Omental fat pad (tissue), 4 donors: ENCODE measurements at places on chromosomes 4 and X. TPM values are rescaled to one million over a fixed set of nuclear protein-coding genes. Genes with fewer than 3 reads are reported as not detected.

- DNase-seq, result no peak
Observed at GRCh38 chr4:166838975-166839614, 395.2 kb downstream of the SPOCK3 start.

- DNase-seq, result no peak
Observed at GRCh38 chr4:41070516-41071281, 143.6 kb downstream of the APBB2 start.

DNA sequence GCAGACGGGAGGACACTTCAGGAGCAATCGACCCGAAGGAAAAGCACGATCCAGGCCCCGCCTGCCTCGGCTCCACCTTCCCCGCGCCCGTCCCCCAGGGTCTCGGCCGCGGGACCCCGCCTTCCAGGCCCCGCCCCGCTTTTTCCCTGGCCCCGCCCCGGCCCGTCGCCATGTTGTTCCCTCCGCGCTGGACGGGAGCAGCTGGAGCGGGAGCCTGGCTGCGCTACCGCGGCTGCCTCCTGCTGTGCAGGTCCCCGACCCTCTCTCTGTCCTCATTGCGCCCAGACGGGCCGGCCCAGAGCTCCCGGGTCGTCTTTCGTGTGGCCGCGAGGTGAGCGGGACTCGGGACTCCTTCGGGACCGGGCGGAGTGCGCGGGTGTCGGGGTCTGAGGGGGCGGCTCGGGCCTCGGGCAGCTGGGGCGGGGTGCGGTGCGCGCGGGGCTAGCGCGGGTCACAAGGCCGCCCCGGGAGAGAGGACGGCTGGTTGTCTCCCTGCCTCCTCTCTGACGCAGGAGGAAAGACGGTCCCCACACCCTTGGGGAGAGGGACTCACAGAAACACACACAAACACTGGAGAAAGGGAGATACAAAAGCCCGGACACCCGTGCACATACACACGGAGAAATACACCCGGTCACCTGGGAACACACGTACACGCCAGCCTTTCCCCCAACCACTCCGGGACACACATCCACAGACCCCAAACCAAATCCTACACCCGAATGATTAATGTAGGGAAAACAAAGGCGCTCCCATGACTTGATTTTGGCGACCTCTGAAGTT is at the start of gene RAB9A:
TSS of gene RAB9A (plus strand) at position 171 of the 783 bp plus-strand sequence. CDS start 19,619 bp downstream, outside the sequence.
- DNase-seq, result peak; percentile 71

Gene TMPRSS11D
- total RNA-seq, result not detected

DNA sequence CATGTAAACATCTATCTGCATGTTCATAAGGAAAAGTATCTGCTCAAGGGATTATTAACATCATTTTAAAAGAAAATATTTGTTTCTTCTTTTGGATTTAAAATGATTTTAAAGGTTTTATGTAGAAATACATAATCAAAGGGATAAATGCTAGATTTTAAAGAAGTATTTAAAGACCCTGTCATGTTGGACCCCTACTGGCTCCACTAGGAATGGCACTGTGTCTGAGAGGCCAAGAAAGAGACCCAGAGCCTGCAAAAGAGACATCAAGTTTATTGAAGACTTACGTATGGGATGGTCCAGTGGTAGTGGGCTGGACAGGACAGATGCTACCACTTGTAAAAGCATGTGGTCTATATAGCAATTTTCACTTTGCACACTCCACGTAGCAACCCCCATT is 78.7 kb upstream of the PCDH18 start:
- no peak for DNase-seq

DNA sequence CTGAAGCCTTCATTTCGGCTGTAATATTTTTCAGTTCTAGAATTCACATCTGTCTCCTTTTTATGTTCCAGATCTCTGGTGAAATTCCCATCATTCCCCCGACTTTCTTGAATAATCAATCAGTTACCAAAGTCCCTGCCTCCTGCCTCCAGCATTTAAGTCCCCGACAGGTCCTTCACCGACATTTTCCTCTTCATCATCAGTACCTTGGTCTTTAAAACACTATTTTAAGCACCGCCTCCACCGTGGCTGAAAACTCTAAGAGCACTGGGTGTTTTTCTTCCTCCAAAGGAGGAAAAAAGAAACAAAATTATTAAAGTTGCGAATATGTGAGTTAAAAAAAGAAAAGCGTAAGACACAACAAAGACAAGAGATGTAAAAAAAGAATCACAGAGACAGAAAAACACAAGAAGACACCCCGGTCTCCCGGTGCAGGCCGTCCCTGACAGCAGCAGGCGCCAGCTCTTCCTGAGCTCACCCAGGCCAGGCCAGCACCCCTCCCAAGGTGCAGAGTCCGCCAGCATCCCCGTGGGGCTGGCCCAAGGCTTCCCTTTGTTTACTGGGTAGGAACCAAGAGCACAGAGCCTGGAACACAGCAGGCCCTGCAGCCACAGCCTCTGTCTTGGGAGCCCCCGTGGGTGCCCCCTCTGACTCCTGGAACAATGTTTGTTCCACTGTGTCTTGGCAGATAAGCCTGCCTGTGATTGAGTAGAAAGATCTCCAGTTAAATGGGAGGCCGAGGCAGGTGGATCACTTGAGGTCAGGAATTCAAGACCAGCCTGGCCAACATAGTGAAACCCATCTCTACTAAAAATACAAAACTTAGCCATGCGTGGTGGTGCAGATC is 49.3 kb upstream of the CPLX1 start:
- DNase-seq, result no peak

Gene TMSB15C
- 4.9 TPM for total RNA-seq

DNA sequence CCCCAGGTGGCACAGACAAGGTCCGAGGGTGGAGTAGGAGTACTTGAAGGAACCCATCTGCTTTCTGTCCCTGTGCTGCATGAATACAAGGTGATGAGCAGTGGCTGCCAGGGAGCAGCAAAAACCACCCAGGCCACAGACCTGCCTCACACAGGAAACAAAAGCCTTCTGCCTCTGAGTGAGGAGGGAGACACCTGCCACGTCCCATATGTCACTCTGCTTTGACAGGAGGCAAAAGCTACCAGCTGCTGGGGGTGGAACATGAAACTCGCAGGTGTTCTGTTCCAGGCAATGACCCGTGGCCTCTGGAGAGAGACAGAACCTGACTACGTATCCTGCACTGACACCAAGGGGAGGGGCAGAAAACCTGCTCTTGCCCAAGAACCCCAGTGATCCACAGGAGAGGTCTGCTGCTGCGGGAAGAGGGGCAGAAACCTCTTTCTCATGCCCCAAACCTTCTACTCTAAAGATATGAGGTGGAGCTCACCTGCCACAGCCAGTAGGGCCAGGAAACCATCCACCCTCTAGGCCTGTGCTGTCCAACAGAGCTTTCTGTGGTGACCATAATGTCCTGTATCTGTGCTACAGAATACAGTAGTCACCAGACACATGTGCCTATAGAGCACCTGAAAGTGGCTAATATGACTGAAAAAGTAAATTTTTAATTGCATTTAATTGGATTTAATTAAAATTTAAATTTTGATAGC is 172.9 kb downstream of the PRDM5 start:
- no peak for DNase-seq

DNA sequence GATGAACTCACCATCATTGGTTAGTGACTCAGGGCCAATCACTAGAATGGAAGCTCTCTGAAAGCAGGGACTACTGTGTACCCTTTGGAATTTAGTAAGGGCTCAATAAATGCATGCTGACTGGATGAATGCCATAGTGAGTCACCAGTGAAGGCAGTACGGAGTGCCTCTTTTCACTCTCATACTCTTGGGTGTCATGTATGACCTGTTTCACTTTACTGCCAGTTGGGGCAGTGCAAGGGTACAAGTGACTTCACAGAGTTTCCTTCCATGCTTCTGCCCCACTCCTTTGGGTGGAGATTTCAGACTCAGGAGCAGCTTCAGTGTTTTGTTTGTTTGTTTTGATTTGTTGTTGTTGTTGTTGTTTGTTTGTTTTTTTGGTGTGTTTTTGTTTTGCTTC is 57.7 kb downstream of the SOX3 start:
- no peak for DNase-seq

DNA sequence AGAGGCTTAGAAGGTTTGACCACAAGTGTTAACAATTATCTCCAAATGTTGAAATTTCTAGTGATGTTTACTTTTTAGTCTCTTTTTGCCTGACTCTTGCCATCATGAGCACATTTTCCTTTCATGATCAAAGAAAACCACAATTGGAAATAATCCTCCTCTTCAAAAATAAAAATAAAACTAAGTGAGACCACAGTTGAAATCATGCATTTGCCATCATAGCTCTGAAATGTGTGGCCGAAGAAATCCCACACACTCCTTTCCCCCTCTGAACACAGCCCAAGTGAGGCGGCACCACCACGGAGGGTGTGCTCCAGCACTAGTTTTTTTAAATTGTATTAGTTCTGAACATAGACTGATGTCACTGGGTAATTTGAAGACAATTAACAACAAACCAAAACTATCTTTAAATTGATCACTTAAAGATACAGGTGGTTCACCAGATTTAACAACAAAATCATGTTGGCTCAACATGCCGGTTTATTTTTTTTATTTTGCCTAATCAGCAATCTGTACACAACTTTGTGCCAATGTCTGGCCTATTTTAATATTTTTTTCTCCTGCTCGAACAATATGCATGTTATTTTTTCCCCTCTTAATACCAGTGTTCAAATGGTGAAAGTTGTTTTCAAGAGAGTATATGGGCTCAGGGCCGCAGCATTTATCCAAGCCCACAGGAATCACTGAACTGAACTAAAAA is 17.6 kb downstream of the APBB2 start:
- no peak for DNase-seq

- DNase-seq, result no peak
Observed at GRCh38 chr4:77453911-77454310, 151.7 kb upstream of the CXCL13 start.

DNA sequence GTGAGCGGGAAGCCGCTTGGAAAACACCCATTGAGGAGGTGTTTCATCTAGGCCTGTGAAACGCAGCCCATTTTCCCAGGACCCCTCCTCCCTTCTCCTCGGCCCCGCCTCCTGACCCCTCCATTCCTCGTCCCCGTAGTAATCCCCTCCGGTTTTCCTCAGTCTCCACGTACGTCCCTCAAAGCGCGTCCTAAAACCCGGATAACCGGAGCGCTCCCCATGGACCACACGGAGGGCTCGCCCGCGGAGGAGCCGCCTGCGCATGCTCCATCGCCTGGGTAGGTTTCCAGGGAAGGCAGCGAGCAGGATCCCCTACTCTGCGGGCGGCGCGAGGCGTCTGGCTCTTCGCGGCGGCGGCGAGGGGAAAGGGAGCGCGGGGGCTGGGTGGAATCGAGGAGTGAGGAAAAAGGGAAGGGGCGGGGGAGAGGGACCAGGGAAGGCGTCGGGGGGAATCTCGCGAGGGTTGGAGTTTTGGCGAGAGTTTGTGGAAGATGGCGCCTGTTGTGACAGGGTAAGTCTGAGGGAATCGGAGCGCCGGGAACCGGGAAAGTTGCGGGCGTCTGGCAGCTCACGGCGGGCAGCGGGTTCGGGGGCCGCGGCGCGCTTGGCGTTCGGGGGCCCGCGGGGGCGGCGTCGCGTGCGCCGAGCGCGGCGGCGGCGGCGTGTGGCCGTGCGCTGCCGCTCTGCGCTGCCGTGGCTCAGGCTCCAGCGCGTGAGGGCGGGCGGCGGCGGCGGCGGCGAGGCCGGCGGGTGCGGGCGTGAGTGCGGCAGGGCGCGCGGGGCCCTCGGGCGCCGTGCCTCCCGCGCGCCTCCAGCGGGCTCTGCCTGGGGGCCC is at the start of gene RBPJ:
TSS of gene RBPJ (plus strand) at position 477 of the 835 bp plus-strand sequence. CDS start at position 492, 15 bp downstream.
- peak; percentile 81 for DNase-seq

Gene CXXC4
- 0.19 TPM for total RNA-seq
